BJ (cell line): ENCODE measurements at places on chromosomes 7 and 10.

GRCh38 chr10:98150544-98150943 is 16.1 kb downstream of the R3HCC1L start:
- DNase-seq = no peak

GRCh38 chr7:29297194-29297890 is 102.8 kb downstream of the CHN2 start:
- DNase-seq = no peak

- no peak for DNase-seq
These were observed 36.3 kb upstream of the WDFY4 start for GRCh38 chr10:48648172-48648942.

DNA sequence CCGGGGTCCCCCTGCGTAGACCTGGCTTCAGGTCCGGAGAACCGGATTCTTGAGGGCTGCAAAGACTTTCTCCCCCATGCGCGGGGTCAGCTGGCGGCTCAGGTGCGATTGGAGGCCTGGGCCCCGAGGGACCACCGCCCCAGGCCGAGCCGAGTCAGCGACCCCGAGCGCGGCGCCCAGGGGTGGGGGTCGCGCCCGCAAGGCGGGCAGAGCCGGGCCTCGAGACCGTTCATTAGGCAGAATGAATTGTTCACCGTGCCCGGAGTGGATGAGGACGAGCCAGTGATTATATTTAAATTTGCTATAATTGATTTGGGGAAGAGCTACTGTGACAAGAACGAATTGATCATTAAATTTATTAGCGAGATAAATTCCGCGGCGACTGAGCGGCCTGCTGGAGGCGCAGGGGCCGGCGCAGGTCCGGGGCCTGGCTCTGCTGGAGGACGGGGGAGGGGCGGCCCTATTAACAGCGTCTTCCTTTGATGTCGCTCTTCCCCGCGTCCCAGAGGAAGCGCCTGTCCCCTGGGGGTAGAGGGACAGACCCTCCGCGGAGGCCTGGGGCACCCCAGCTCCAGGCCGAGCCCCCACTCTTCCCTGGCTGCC is 7.5 kb downstream of the MNX1 start:
- no peak for DNase-seq

- no peak for DNase-seq
These were observed 45.5 kb upstream of the HDAC9 start for GRCh38 chr7:18450019-18450418.

- no peak for DNase-seq
These were observed 82.5 kb downstream of the NDUFB2 start for GRCh38 chr7:140778975-140779374.

DNA sequence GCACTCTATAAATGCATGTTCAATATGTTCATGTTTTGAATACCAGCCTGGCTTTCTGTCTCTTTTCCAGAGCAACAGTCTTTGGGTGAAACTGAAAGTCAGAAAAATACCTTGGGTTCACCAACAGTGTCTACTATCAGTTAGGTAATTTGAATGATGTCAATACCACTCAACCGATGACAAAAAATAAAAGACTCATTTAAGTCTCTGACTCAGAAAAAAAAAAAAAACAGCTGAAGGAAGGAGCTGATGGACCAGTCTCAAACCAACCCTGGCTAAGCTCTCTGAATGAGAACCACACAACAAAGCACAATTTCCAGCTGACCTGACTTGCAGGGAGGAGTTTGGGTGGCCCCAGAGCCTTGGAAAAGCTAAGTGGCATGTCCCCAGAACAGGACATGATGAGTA is 42.5 kb downstream of the ABLIM1 start:
- DNase-seq = no peak

- no peak for DNase-seq
These were observed 249.9 kb downstream of the FRMD4A start for GRCh38 chr10:14080795-14081194.
